ENCODE measurements at places on chromosomes 2 and 18. TPM values are rescaled to one million over a fixed set of nuclear protein-coding genes. Genes with fewer than 3 reads are reported as not detected.

MAB21L4 gene
- not detected for polyA plus RNA-seq

MDH1 gene
- 242 TPM for polyA plus RNA-seq

CRYBA2 gene
- not detected for polyA plus RNA-seq

TGIF1 gene
- 39.7 TPM for polyA plus RNA-seq

ALPI gene
- not detected for polyA plus RNA-seq

DNA sequence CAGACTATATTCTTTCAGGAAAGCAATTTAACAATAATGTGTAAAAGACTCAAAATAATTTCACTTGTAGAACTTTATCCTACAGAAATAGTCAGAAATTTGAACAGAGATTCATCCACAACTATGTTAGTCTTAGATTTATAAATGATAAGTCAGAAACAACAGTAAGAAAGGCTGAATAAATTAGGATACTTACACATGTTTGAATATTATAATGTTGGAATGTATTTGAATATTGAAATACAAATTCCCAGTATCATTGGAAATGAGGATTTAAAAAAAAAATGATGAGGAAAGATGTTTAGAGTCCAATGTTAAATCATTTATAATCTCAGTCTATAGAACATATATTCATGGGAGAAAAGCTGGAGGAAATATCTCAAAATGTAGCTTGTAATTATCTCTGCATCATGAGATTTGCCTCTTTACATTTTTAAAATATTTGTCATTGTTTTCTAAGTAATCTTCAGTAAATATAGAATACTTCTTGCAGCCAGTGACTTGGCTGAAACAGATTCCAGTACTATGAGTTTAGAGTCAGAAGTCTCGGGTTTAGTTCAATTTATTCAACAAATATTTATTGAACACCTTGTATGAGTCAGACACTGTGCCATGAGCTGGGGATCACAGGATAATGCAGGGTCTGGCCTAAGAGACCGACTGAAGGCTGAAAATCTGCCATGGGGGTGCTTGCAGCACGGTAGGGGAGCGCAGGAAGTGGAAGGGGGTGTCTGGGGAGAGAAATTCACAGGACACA lies 32.3 kb downstream of the CXCR4 start:
- DNase-seq: no peak

- no peak for DNase-seq
These were observed 243.9 kb downstream of the PRKCE start for GRCh38 chr2:45895241-45895861.

DNA sequence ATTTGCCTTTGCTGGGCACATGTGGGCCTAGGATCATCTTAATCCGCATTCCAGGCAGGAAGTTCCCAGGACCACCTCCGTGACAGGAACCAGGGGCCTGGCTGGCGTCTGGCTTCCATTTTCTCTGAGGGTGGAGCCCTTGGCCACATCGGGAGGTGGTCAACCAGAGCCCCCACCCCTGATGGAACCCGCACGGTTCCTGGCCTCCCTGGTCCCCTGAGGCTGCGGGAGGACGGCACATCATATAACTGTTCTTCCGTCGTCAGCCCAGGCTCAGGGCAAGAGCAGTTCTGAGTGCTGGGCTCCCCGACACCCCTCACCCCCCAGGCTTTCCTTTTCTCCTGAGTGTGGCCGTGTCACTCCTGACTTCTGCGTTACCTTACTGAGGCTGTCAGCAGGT lies 13.5 kb downstream of the ESPNL start:
- no peak for DNase-seq

DNA sequence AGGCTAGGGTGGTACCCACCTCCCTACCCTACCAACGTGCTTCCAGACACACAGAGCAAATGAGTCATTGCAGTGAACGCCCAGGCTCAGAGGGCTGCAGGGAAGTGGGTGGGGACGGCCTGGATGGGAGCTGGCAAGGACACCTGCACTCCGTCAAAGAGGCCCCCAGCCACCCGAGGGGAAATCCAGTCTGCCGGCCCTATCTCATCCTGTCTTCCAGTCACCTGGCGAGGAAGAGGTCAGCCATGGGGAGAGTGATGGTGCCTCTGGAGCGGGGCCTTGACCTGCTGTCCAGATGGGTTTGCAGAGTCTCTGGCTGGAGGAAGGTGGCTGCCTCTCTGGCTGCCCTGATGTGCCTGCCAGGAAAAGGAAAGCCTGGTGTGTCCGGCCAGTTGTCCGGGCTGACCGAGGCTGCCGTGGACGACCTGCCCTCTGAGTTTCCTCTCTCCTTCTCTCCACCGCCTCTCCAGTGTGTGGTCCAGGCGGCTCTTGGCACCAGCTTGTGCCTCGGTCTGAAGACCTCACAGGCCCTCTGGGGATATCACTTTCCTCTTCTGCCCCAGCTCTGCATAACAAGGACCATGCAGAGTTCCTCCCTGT lies 209.7 kb upstream of the COPS8 start:
- DNase-seq: no peak

DNA sequence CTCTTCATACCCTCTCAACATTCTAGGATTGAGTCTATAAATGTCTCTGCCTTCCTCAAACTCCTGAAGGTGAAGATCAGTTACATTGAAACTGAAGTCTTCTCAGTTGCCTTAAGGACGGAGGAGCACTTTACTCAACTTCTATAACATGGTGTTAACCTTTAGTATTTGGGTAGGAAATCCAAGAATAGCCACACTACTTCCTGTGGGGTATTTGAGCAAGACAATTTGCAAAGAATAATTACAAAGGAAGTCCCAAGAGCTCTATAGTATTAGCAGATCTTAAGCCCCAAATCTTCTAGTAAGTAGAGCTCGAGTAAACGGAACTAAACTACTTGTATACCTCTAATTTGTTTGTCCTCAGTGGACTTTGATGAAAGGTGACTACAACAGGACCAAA lies 80.9 kb downstream of the SP100 start:
- DNase-seq: no peak
